Central memory CD8-positive, alpha-beta T cell (primary cell): ENCODE measurements at places on chromosomes 2 and 18.

GRCh38 chr2:26471766-26472706 lies 5.9 kb downstream of the OTOF start:
- DNase-seq: no peak

DNA sequence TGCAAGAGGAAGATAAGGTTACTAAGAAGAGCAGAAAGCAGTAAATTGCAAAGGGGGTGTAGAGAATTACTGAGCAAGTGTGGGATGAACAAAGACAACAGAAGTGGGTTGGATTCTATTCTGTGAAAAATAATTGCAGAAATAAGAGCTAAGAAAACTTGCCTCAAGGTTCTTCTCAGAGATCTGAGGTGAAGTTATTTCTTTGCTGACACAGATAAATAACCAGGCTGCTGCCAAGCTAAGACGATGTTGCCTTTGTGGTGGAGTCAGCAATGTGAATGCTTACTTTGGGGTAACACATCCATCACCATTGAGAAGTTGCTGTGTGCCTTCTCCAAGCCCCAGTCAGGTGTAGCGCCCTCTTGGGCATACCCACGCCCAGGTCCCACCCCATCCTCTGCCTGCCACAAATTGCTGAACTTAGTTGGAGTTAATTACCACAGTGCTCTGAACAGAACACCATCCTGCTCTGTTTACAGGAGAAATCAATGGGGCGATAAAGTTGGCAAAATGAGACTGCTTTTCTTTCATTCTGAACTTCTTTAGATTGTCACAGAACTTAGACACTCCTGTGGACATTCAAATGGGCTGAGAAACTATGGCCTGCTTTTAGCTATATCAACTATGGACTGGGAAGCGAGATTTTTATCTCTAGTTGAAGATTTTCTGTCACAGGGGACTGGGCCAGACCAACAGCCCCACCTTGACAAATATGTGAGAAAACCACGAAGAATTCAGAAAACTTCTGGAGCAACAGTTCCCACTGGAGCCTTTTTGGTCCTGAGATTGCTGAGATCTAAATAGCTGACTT lies 283.6 kb downstream of the TMX3 start:
- DNase-seq: no peak

DNA sequence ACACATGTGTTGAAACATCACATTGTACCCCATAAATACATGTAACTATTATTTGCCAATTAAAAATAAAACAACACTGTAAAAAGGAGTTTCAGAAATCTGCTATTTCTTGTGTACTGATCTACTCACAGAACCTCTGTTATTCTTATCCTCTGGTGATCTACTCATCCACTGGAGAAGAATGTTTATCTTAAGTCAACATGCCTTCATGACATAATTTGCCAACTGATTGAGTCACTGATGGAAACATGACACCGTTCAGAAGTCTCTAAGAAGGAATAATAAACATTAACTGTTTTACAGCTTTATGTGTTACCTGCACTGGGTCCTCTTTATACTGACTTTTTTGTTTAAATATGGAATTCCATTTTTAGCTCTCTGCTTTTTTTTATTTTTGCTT lies 555.2 kb downstream of the DCDC2C start:
- no peak for DNase-seq

- no peak for DNase-seq
Measured at GRCh38 chr2:96089356-96090195, 26.8 kb downstream of the ADRA2B start.

GRCh38 chr2:56333812-56334485 lies 150.2 kb downstream of the CCDC85A start:
- no peak for DNase-seq

DNA sequence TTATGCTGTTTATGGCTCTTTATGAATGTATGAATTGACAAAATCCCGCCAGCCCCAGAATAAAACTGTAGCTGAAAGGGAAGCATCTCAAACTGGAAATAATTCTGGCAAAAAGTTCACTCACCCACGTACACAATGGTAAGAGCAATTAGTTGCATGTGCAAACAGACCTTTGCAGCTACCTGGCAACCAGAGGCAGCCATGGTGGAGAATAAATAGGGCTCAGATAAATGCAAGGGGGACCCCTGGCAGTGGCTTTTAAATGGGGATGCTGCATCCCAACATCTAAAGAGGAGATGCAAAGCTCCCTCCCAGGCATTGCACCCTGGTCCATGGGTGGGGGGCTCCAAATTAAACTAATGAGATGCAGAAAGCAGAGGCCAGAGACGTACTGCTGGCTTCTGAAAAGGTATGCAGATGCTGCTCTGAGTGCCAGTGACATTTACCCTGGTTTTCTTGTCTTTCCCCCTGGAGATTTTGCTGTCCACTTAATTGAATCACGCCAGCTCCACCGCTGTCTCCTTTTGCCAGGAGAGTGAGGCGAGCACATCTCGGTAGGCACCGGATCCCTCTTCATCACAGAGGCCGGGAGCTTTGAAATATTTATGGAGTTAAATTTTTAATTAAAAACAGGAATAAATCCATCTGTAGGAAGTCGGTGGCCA lies 126.6 kb upstream of the NRP2 start:
- DNase-seq: no peak

DNA sequence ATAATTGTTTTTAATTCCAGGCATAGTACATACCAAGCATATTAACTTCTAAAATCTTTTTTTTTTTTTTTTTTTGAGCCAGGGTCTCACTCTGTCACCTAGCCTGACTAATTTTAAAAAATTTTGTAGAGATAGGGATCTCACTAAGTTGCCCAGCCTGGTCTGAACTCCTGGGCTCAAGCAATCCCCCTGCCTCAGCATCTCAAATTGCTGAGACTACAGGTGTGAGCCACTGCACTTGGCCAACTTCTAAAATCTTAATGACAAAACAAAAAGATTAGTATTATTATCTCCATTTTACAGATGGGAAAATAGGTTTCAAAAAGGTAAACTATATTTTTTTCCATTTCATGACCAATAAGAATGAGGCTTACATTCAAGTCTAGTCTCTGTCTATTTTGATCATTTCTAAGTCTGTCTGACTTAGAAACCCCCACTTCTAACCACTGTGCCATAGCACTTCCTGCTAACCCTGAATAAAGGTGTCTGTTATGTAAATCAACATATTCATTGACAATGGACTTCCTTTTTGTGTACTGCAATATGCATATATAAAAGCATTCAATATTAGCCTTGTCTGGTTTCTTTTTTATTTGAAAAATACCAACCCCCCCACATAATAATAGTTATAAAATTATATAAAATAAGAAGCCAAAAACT lies 28.7 kb upstream of the ZEB2 start:
- peak; percentile 25 for DNase-seq

DNA sequence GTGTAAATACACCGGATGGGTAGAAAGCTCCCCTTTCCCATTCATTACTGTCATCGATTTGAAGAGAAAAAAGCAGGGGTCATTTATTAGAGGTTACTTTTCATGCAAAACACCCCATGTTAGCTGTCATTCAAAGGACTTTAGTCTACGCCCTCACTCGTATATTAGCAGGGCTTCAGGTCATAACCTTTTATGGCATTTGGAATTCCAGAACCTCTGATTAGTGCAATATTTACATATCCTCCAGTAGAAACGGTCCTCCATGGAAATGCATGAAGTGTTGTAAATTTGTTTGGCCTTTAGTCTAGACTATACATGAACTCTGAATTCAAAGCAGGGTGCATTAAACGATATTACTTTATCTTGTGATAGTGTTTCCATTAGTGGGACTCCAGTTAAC lies 180.5 kb downstream of the ZNF516 start:
- DNase-seq: no peak

GRCh38 chr2:234463626-234464290 lies 33.1 kb downstream of the ARL4C start:
- peak; percentile 74 for DNase-seq

- no peak for DNase-seq
Measured at GRCh38 chr18:23683671-23684070, 5.6 kb upstream of the LAMA3 start.

- DNase-seq: no peak
Measured at GRCh38 chr2:16304876-16305590, 360.6 kb downstream of the CYRIA start.

- DNase-seq: no peak
Measured at GRCh38 chr2:170159060-170159459, 18.9 kb upstream of the MYO3B start.

GRCh38 chr2:151766437-151767153 lies 32.3 kb upstream of the NEB start:
- no peak for DNase-seq

DNA sequence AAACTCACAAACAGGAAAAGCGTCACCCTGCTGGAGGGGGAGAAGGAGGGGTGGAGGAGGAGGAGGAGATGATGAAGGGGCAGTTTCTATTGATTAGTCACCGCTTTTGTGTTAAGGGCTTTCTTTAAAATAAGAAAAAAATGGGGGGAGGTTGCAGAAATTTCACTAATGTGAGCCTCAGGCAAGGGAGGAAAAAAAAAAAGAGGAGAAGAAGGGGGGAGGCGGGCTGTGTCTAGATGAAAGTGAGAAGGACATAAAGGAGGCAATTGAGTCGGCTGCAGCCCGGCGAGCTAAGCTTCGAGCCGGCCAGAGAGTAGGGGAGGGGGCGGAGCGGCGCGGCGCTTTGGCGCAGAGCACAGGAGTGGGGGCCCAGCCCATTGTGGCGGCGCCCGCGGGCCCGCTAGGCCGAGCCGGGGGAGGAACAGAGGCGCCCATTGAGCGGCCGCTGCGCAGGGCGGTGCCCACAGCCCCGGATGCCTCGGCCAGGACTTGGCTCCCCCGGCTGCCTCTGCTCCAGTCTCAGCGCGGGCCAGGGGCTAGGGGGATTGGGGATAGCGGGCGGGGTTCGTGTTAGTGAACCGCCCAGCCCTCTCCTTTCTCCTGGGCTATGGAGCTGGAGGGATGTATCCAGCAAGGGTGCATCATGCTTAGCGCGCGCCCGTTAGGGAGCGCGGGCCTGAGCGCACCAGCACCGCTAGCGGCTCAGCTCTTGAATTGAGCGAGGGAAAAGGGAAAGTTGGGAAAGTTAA lies 7.9 kb downstream of the PAX3 start:
- DNase-seq: no peak

- DNase-seq: no peak
Measured at GRCh38 chr18:54828986-54829385, 709 bp downstream of the RAB27B start.

- DNase-seq: no peak
Measured at GRCh38 chr2:234691968-234692955, 195.4 kb upstream of the ARL4C start.

DNA sequence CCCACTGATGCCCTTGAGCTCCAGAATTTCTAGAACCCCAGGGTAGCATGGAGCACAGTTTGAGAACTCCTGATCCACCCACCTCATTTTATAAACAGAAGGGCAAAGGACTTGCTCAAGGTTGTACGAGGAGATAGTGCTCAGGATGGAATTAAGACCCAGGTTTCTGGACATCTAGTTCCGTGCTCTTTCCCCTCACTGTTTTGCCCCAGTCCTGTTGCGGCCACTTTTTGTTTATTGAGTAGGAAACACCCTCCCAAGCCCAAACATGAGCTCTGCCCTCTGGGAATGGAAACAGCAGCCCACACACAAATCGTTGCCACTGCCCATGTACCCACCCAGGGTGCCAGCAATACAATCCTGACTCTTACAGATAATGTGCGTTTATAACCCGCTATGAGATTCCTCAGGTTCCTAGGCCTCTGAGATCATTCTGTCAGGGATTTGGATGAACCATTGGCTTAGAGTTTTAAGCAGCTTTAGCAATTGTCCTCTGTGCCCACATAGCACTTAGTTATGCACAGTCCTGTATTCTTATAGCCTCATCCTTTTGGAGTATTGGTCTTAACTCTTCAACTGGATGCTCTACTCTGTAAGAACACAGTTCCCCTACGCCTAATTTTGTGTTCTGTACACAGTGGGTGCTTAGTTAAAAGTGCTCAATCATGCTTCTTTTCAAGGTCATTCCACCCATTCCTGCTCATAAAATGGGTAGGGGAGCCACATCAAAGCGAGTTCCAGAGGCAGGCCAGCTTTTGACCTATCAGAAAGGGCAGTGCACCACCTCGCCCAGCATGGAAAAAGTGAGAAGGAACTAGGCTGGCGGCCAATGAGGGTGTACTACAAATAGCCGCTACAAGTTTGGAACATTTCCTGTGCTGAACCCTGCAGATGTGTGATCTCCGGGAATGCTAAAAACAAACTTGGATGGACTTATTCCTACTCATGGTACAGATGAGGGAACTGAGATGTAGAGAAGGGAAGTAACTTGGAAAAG lies 60.3 kb upstream of the IGFBP2 start:
- no peak for DNase-seq

GRCh38 chr2:67616749-67617148 lies 219.6 kb downstream of the ETAA1 start:
- no peak for DNase-seq

GRCh38 chr2:47595687-47596086 lies 187.3 kb upstream of the MSH6 start:
- no peak for DNase-seq

GRCh38 chr2:179096090-179096489 lies 46.2 kb upstream of the CCDC141 start:
- DNase-seq: no peak

DNA sequence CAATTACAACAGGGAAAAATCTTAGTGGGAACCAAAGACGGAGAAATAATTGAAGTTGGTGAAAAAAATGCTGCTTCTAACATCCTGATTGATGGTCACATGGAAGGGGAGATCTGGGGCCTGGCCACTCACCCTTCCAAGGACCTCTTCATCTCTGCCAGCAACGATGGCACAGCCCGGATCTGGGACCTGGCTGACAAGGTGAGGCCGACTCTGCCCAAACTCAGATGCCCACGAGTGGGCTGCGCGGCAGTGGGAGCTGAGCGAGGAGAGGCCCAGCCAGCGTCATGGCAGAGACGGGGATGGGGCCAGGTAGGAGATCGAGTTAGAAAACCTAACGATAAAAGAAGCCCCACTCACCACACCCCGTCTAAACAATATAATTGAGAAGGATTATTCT lies 87.7 kb downstream of the RTN4 start:
- no peak for DNase-seq

DNA sequence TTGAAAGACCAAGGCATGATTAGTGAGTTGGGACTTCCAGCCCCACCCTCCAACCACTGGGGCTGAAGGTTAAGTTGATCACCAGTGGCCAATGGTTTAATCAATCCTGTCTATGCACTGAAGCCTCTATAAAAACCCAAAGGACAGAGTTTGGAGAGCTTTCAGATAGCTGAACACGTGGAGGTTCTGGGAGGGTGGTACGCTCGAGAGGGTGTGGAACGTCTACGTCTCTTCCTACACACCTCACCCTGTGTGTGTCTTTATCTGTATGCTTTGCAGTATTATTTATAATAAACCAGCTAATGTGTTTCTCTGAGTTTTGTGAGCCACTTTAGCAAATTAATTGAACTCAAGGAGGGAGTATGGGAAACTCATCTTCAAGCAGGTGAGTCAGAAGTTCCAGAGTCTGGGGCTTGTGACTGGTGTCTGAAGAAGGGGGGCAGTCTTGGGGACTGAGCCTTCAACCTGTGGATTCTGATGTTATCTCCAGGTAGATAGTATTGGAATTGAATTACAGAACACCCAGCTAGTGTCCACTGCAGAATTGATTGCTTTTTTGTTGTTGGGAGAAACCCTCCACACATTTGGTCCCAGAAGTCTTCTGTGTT lies 20.3 kb downstream of the ACTR3 start:
- no peak for DNase-seq

DNA sequence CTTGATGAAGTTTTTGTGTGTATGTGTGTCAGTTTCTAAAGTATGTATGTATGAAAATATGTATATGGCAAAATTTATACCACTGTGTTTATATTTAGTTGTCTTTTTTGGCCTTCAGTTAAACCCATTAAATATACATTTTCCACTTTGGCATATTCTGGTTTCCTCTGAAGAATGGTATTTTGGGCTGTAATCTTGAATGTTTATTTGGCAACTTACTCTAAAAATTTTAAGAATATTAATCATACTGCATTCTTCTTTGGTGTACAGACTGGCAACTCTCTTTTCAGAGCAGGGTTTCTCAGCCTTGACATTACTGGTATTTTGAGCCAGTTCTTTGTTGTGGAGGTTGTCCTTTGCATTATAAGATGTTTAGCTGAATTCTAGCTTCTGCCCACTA lies 27.9 kb upstream of the CCBE1 start:
- DNase-seq: no peak
